ENCODE measurements at places on chromosomes 5 and 9.

- no peak for DNase-seq
Observed at GRCh38 chr5:167389537-167389936, 901.9 kb upstream of the WWC1 start.

DNA sequence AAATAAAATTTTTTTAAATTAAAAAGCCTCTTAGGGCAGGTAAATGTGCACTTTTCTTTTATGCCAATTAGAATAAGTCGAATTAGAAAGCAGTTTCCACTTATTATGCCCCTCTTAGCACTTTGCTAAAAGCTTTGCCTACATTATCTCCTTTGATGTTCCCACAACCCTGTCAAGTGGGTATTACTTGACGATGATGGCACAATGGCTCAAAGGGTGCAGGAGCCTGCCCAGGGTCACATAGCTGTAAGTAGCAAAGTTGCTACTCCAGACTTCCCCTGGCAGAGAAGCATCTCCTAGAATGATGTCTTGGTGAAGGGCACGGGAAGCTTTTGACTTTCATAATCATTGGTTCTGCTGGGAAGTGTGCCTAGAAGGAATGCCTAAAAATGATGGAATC, 18.4 kb upstream of the IQGAP2 start:
- no peak for DNase-seq

DNA sequence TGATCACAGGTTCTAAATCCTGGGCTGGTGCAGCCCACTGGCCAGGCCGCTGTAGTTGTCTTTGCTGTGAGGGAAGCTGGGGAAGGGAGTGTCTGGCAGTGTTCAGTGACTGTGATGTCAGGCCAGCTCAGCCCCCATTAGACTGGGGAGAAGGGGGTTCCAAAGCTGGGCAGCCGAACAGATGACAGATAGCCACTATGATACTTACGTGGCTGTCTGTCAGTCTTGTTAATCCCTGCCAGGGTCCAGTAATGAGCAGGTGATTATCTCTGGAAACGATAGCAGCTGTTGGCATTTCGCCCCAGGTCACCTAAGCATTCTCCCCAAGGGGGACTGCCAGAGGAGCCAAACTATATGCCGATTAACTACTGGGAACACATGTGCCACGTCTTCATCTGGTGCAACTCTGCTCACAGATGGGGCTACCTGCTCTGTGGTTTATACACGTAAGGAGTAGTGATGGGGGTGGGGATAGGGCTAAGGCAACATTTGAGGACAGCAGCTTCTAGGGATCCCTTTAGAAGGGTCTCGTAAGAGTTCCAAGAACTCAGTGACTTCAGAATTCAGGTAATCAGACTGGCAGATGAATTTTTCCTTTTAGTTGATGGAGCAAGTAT, 396.3 kb downstream of the KDM4C start:
- no peak for DNase-seq

GRCh38 chr5:50463047-50463446, 22.0 kb upstream of the EMB start:
- no peak for DNase-seq

All from AG08395 (cell line).